ENCODE measurements at places on chromosomes 3 and 15. TPM values are rescaled to one million over a fixed set of nuclear protein-coding genes. Genes with fewer than 3 reads are reported as not detected.

The INKA1 gene
- 7.7 TPM for total RNA-seq

The FBXL22 gene
- total RNA-seq: 86.9 TPM

The FSTL1 gene
- total RNA-seq: 1,082 TPM

The ABHD14A gene
- total RNA-seq: 8.9 TPM

- peak; percentile 10 for DNase-seq
These were observed 150.9 kb upstream of the MCTP2 start for GRCh38 chr15:94080416-94080815.

DNA sequence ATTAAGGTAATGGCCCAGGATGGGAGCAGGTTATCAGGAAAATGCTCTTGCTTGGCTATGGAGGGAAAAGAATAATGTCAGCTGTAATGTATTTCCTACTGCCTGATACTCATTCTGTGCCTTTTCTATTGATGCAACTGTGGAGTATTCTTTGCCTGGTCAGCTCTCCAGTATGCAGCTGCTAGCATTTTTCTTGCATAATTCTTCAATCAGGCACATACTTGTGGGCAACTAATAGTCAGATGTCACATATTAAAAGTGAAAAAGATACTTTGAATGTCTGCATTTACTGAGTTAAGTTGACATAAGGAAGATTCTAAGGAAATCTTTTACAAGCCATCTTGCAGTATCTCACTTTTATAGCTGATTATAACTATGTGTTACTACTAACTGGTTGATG lies 29.5 kb downstream of the CD80 start:
- DNase-seq: peak; percentile 3

GRCh38 chr3:156787926-156788663 lies 38.1 kb upstream of the LEKR1 start:
- DNase-seq: peak; percentile 48

- no peak for DNase-seq
These were observed 44.1 kb downstream of the HCN4 start for GRCh38 chr15:73324496-73325170.

- no peak for DNase-seq
These were observed 81.7 kb upstream of the PLCL2 start for GRCh38 chr3:16803019-16803418.

- DNase-seq: no peak
These were observed 113.1 kb downstream of the ATG7 start for GRCh38 chr3:11385326-11385725.

GRCh38 chr3:98991393-98991792 lies 89.9 kb upstream of the DCBLD2 start:
- no peak for DNase-seq

DNA sequence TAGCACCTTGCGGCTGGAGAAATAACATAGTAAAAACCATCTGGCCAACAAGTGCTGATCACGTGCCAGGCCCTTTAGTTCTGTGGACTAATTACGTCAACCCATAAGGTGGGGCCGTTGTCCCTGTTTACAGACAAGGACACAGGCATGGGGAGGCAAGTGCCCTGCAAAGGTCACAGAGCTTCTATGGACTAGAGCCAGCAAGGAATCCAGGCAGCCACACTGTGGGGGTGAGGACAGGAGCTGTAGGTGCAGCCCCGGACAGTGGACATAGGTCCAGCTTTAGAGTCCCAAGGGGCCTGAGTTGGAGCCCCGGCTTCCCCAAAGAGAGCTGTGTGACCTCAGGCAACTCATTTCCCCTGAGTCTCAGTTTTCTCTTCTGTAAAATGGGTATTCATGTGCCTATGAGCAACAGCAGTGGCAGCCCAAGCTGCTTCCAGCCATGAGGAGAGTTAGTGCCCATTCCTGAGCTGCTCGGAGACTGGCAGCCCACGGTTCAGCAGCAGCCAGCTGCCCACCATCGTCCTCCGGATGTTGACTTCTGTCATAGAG lies 13.9 kb downstream of the CHST13 start:
- no peak for DNase-seq

DNA sequence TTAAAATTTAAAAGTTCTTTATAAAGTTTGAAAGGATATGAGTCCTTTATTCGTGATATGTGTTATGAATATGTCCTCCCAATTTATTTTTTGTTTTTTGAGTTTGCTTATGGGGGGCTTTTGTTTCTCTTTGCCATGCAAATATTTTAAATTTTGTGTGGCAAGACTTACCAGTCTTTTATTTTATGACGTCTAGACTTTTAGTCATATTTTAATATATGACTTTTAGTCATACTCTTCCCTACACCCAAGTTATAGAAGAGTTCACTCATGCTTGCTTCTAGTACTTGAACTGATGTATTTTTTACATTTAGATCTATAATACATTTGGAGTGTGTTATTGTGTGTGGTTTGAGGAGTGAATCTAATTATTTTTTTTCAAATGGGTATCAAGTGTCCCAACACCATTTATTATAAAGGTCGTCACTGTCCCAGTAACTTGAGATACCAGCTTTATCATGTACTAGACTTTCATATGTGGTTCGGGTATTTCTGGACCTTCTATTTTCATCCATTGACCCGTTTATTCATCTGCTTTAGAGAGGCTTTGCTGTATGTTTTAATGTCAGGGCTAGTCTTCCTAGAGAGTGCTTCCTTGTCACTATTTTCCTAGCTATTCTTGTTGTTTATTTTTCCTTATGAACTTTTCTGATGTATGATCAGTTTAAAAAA lies 755 bp downstream of the PARP15 start:
- no peak for DNase-seq

- peak; percentile 36 for DNase-seq
These were observed 207.6 kb downstream of the MAGI1 start for GRCh38 chr3:65830948-65831732.

DNA sequence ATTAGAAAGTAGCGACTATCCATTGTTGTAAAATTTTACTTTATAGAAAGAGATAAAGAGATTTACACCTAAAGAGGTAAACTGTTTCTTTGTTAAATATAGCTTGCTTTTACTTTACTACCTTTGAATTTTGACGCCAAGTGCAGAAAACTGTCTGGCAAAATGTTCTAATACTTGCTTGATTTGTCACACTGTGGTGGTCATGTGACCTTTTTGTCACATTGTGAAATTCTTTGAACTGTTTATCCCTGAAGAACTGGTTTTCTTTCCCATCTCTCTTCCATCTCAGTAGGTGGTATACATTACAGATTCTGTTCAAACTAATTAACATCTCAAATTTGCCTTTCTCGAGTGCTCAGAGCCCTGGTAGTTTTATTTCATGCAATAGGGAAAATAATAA lies 327.4 kb downstream of the NAALADL2 start:
- DNase-seq: no peak

- DNase-seq: no peak
These were observed 65.2 kb downstream of the LSM3 start for GRCh38 chr3:14243782-14244181.

Data from umbilical cord (tissue), 2 donors.